Activated gamma-delta T cell treated with anti-CD3 and anti-CD28 coated beads, Interleukin-2, amount 50 U/mL, for 16 hours (primary cell): ENCODE measurements at places on chromosomes 3 and 15.

- DNase-seq, result peak; percentile 30
These were observed 142.7 kb downstream of the GADL1 start for GRCh38 chr3:30751610-30752299.

DNA sequence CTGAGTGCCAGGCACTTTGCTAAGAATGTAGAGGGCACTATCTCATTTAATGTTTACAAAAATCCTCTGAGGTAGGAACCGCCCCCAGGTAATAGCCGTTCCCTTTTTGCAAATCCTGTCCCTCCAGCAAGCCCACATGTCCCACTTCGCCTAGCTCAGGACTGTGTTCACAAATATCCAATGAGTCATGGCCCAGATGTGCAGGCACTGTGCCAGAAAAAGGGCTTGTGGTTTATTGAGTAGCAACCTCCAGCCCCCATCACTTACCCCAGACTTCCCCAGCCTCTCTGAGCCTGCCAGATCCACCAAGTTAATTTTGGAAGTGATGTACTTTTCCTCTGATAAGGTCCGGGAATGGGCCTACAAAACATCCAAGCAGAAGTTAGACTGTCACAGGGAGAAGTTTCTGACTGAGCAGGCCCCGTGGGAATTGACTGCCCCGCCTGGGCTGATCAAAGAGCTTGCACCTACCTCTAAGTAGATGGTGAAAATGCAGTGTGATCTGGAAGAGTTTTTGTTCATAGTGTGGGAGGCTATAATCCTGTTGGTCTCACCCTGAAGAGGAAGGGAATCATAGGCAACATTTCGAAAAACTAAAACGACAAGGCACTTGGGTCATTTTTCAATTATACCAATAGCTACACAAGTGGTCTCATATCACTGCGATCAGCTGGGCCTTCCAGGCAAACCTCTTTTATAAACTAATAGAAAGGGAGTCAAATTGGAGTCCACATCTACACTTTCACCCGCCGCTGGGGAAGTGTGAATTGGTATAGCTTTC, 15.7 kb downstream of the KIF9 start:
- peak; percentile 16 for DNase-seq

GRCh38 chr15:55344206-55344605, 25.2 kb downstream of the PIGB start:
- no peak for DNase-seq

- DNase-seq, result no peak
These were observed 443.7 kb downstream of the EPHA6 start for GRCh38 chr3:97257942-97258697.

GRCh38 chr15:40136470-40137302, 24.2 kb upstream of the BUB1B start:
- no peak for DNase-seq

DNA sequence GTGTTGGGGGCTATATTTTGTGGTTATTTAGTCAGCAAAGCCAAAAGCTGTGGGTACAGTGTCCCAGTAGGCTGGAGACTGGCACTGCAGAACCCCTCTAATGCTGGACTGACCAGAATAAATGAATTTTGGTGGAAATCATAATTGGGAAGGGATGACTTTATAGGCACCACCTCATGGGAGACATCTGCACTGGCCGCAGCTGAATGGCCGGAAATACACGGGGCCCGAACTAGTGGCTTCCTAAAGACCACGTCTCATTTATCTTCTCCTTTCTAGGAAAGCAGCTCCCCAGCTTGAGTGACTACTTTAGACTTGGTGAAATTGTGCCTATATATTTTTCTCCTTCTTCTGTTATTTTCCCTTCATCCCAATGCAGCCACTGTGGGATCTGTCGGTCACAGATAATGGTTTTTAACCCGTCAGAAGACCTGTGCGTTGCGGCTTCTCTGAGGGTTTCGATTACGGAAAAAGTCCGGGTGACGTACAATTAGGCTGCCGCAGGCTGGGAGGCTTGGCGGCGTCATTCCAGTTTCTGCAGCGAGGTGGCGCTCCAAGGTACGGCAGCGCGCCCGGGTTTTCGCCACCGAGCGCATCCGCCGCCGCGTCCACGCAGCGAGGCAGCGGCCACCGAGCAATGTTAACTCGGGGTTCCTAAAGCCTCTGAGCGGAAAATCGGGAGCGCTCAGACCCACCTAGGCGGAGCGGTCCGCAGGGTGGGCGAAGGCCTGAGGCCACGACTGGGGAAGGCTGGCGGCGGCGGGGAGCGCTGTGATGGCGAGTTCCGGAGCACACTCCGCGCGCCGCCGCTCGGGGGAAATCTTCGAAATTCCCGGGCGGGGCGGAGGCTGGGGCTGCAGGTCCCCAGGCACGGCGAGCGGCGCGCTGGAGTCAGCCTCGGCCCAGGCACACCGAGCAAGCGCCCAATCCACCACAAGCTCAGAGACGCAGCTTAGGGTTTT, 26.3 kb downstream of the NR2F2 start:
- DNase-seq, result peak; percentile 30
